ENCODE measurements at places on chromosomes 16 and 17.

GRCh38 chr16:66052745-66053144 is 313.7 kb upstream of the CDH5 start:
- no peaks in the 10 kb centered on the region for H3K27me3 ChIP-seq
- DNase-seq: no peak
- H3K36me3 ChIP-seq: no peaks in the 10 kb centered on the region
- no peak overlapping the region for H3K4me3 ChIP-seq

DNA sequence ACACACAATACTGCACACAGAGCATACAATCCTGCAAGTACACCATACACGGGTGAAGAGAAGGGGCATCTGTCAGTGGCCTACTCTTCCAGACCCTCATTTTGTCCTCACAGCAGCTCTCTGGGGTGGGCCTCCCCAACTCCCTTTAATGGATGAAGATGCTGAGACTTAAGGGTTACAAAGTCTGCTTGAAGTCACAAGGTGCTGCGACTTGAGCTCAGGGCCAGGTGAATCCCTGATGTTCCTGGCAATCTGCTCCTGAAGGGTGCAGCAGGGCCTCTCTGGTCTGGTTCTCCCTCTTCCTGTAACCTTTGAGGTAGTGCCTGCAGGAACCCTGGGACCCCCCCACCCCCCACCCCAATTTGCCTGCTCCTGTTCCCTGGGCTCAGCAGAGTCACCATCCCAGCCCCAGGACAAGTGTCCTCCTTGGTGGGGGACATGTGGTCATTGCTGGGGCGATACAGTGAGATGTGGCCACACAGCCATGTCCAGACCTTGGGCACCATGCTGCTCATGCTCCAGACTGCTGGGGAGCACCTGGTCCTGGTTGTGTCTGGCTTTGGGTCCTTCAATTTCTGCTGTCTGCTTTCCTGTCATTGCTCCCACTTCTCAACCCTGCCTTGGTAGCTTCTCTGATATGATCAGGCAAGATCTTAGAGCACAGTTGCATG is 107.5 kb downstream of the METRNL start:
- no peak overlapping the region for H3K27ac ChIP-seq
- H3K36me3 ChIP-seq: peaks cover 9% of the 10 kb centered on the region
- H3K27me3 ChIP-seq: no peaks in the 10 kb centered on the region
- H3K4me3 ChIP-seq: no peak overlapping the region
- DNase-seq: no peak

DNA sequence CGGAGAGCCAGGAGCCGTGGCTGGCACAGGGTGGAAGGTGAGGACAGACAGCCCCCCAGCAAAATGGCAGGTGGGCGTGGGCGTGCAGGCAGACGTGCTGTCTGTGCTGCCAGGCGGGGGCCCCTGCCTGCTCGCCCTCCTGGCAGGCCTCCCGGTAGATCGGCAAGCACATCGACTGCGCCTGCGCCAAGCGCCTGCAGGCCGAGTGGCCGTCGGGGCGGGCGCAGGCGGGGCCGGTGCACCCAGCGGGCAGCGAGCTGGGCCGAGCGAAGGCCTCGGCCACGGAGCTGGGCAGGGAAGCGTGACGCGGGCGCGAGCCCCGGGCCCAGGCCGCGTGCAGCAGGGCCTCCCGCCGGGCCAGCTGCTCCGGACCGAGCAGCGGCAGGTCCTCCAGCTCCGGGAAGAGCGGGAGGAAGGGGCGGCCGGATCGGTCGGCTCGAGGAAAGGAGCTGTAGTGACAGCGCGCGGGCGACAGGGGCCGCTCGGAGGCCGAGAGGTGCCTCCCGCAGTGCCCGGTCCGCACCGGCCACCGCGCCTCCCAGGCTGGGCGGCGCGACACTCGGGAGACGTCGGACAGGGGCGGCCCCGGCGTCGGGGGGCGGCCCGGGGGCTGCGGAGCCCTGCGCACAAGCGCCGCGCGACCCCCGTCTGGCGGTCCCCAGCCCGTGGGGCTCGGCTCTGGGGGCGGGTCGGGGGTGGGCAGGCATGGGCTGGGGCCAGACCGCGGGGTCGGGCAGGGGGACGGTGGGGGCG is 16.9 kb downstream of the GRIN2C start:
- no peak overlapping the region for H3K4me3 ChIP-seq
- peaks cover 21% of the 10 kb centered on the region for H3K4me1 ChIP-seq
- DNase-seq: no peak

GRCh38 chr17:80812362-80813088 is 179.1 kb upstream of the CHMP6 start:
- peak overlapping the region; percentile 93 for H3K27ac ChIP-seq
- no peak for DNase-seq
- no peaks in the 10 kb centered on the region for H3K27me3 ChIP-seq
- H3K36me3 ChIP-seq: no peaks in the 10 kb centered on the region
- peaks cover 25% of the 10 kb centered on the region for H3K4me1 ChIP-seq
- H3K4me3 ChIP-seq: peak overlapping the region; percentile 63

DNA sequence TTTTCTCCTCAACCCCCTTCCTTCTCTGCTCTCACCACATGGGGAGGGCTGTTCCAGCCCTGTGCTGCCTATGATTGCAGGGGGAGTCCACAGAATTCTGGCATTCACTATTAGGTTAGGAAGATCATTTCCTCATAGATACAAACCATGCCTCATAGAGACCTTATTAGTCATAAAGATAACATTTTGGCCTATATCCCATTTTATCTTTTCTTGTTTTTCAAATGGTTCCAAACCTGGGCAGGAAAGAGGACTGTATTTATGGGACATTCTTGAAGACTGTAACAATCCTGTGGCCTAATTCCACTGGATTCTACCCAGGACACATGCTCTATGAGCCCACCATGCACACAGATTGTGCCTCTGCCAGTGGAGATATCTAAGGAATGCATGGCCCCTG is 51.7 kb downstream of the ASIC2 start:
- H3K36me3 ChIP-seq: peaks cover 2% of the 10 kb centered on the region
- H3K4me3 ChIP-seq: no peak overlapping the region
- H3K4me1 ChIP-seq: no peaks in the 10 kb centered on the region
- no peak for DNase-seq
- no peak overlapping the region for H3K27ac ChIP-seq
- peaks cover 36% of the 10 kb centered on the region for H3K27me3 ChIP-seq

- H3K27ac ChIP-seq: no peak overlapping the region
- no peaks in the 10 kb centered on the region for H3K27me3 ChIP-seq
- H3K4me3 ChIP-seq: no peak overlapping the region
Measured at GRCh38 chr17:72998343-72998742, 94.1 kb downstream of the SLC39A11 start.

- no peaks in the 10 kb centered on the region for H3K27me3 ChIP-seq
- DNase-seq: no peak
- peaks cover 69% of the 10 kb centered on the region for H3K36me3 ChIP-seq
- H3K4me3 ChIP-seq: no peak overlapping the region
- no peak overlapping the region for H3K27ac ChIP-seq
- H3K4me1 ChIP-seq: no peaks in the 10 kb centered on the region
Measured at GRCh38 chr16:57434003-57434402, 13.2 kb downstream of the CIAPIN1 start.

DNA sequence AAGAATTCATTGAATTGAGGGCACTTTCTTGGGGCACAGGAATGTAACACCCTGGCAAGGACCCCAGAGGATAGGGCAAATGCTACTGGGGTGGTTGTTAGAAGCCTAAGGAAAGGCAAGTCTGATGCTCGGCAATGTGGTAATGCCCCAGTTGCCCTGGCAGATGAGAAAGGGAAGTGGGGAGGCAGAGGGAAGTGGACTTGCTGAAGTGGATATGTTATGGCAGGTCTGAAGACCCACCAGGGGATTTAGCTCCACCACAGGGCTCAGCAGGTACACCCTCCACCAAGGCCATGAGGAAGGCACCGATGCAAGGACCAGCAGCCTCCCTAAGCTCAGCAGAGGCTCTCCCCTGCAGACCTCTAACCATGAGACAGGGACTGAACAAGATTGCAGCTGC is 184.8 kb downstream of the IRX5 start:
- no peaks in the 10 kb centered on the region for H3K27me3 ChIP-seq
- H3K36me3 ChIP-seq: no peaks in the 10 kb centered on the region
- no peak overlapping the region for H3K4me3 ChIP-seq
- no peaks in the 10 kb centered on the region for H3K4me1 ChIP-seq

GRCh38 chr17:17580662-17581470 is 10.6 kb downstream of the PEMT start:
- peaks cover 5% of the 10 kb centered on the region for H3K36me3 ChIP-seq
- no peak overlapping the region for H3K4me3 ChIP-seq
- H3K4me1 ChIP-seq: no peaks in the 10 kb centered on the region
- no peak overlapping the region for H3K27ac ChIP-seq
- H3K27me3 ChIP-seq: no peaks in the 10 kb centered on the region

DNA sequence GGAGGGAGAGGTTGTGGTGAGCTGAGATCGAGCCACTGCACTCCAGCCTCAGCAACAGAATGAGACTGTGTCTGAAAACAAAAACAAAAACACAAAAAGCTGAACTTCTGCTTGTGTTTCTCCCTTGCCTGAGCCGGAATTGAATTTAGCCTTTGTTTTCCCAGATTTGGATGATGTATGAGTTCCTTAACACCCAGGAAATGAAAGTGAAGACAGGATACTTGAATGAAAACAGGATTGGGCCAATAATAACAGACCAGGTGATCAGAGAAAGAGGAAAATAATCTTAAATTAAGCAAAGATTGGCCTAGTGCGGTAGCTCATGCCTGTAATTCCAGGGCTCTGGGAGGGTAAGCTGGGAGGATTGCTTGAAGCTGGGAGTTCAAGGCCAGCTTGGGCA is 1.6 kb upstream of the NUPR1 start:
- H3K4me3 ChIP-seq: no peak overlapping the region
- DNase-seq: no peak
- H3K36me3 ChIP-seq: no peaks in the 10 kb centered on the region
- no peak overlapping the region for H3K27ac ChIP-seq
- H3K4me1 ChIP-seq: peaks cover 10% of the 10 kb centered on the region
- no peaks in the 10 kb centered on the region for H3K27me3 ChIP-seq

DNA sequence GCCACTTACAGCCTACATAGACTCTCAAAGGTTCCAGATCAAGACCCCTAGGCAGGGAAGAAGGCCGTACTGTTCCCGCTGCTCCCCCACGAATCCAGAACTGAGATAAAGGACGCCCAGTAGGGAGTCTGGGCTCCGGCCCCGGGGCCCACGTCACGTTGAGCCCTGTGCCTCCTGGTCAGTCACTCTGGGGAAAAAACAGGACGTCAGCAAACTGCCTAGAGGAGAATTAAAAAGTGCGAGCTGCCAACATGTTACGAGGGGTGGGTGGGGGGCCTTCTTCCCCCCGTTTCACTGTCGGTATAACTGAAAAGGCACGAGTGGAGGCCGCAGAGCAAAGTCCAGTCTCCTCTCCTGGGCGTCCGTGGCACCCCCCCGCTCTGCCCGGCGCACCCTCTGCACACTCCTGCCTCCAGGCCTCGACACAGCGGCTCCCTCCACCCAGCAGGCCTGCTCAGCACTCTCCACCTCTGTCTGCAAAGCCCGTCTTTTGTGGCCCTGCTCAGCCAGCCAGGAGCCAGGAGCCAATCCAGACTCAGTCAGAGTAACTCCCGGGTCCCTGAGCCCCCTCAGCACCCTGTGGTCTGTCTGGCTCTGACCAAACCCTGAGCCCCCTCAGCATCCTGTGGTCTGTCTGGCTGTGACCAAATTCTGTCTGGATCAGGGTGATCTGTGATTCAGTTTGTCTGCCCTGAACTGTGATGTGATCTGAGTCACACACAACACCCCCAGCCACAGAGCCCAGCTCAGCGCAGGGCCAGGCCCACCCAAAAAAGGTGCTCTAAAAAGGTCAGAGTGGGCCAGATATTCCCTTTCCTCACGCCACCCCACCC is 6.2 kb downstream of the ITGAE start:
- no peaks in the 10 kb centered on the region for H3K27me3 ChIP-seq
- peak; percentile 70 for DNase-seq
- H3K4me1 ChIP-seq: peaks cover 47% of the 10 kb centered on the region
- peaks cover 28% of the 10 kb centered on the region for H3K36me3 ChIP-seq
- H3K4me3 ChIP-seq: peak overlapping the region; percentile 75

GRCh38 chr16:23966597-23967394 is 131.0 kb downstream of the PRKCB start:
- H3K4me3 ChIP-seq: peak overlapping the region; percentile 14
- peaks cover 2% of the 10 kb centered on the region for H3K36me3 ChIP-seq
- no peak overlapping the region for H3K27ac ChIP-seq
- DNase-seq: no peak
- peaks cover 52% of the 10 kb centered on the region for H3K4me1 ChIP-seq

- peaks cover 26% of the 10 kb centered on the region for H3K36me3 ChIP-seq
- H3K4me3 ChIP-seq: peak overlapping the region; percentile 85
- DNase-seq: no peak
- peaks cover 72% of the 10 kb centered on the region for H3K4me1 ChIP-seq
- H3K27ac ChIP-seq: peak overlapping the region; percentile 84
- no peaks in the 10 kb centered on the region for H3K27me3 ChIP-seq
Measured at GRCh38 chr17:77383613-77384608, 243.1 kb downstream of the SEC14L1 start.

DNA sequence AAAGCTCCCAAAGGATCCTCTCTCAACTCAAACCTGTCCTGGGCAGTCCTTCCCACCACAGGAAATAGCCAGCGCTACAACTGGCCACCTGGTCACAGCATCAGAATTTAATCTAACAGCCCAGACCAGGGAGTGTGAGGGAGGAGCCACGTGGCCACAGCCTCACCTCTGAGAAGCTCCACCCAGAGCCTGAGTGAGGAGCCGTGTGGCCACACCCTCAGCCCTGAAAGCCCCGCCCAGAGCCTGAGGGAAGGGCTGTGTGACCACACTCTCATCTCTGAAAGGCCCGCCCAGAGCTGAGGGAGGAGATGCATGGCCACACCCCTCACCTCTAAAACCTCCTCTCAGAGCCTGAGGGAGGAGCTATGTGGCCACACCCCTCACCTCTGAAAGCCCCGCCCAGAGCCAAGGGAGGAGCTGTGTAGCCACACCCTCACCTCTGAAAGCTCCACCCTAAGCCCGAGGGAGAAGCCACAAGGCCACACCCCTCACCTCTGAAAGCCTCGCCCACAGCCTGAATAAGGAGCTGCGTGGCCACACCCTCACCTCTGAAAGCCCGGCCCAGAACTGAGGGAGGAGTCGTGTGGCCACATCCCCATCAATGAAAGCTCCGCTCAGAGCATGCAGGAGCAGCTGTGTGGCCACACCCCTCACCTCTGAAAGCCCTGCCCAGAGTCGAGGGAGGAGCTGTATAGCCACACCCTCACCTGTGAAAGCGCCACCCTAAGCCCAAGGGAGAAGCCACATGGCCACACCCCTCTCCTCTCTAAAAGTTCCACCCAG is 28.6 kb downstream of the SLC38A8 start:
- H3K27ac ChIP-seq: no peak overlapping the region
- H3K27me3 ChIP-seq: peaks cover 43% of the 10 kb centered on the region
- H3K36me3 ChIP-seq: no peaks in the 10 kb centered on the region
- peak; percentile 2 for DNase-seq
- H3K4me1 ChIP-seq: peaks cover 9% of the 10 kb centered on the region
- H3K4me3 ChIP-seq: peak overlapping the region; percentile 51

All from effector memory CD8-positive, alpha-beta T cell (primary cell).